ENCODE measurements at places on chromosomes 11 and 22. TPM values are rescaled to one million over a fixed set of nuclear protein-coding genes. Genes with fewer than 3 reads are reported as not detected.

The DBX1 gene
- total RNA-seq = not detected

The NLRP10 gene
- total RNA-seq = not detected

The OR5M10 gene
- not detected for total RNA-seq

The MYOD1 gene
- total RNA-seq = not detected

The TTC28 gene
- total RNA-seq = 56.8 TPM

The PATE4 gene
- total RNA-seq = not detected

The OR11H1 gene
- total RNA-seq = not detected

The RIN1 gene
- total RNA-seq = 16.7 TPM

The TRPC6 gene
- 5.8 TPM for total RNA-seq

The OR6A2 gene
- 0.68 TPM for total RNA-seq

The LYVE1 gene
- total RNA-seq = 30.8 TPM

The LRRC56 gene
- total RNA-seq = 3.4 TPM

The SULT4A1 gene
- total RNA-seq = 1.8 TPM

The CRYBA4 gene
- 1.1 TPM for total RNA-seq

The FAM180B gene
- 0.29 TPM for total RNA-seq

The PHETA2 gene
- 7.8 TPM for total RNA-seq

The HBE1 gene
- not detected for total RNA-seq

The NPAS4 gene
- total RNA-seq = 1.2 TPM

The MFNG gene
- 20.3 TPM for total RNA-seq

The MUC6 gene
- total RNA-seq = not detected

The RIC3 gene
- total RNA-seq = 60.8 TPM

The OR2AT4 gene
- total RNA-seq = not detected

The POTEH gene
- total RNA-seq = not detected

The JRKL gene
- total RNA-seq = 12.2 TPM

The WNT11 gene
- total RNA-seq = 1.7 TPM

The CSRP3 gene
- 0.68 TPM for total RNA-seq

The SOX6 gene
- total RNA-seq = 6.4 TPM

The OR5AN1 gene
- total RNA-seq = not detected

The SLC6A5 gene
- total RNA-seq = not detected

The KCNQ1OT1 gene
- 5.0 TPM for total RNA-seq

The TBX10 gene
- not detected for total RNA-seq

The KRTAP5-8 gene
- total RNA-seq = 5.0 TPM

The TSPO gene
- total RNA-seq = 130 TPM

The PPP2R1B gene
- total RNA-seq = 27.5 TPM

The TEX12 gene
- total RNA-seq = 0.68 TPM

The PRR33 gene
- not detected for total RNA-seq

The OR8G5 gene
- total RNA-seq = not detected

The GAL3ST1 gene
- total RNA-seq = 0.73 TPM

The ART5 gene
- total RNA-seq = not detected

The BET1L gene
- 59.9 TPM for total RNA-seq

The C11orf65 gene
- total RNA-seq = 1.5 TPM

The ZDHHC13 gene
- total RNA-seq = 44.1 TPM

The TIMM10 gene
- total RNA-seq = 50.5 TPM

The DEUP1 gene
- total RNA-seq = not detected

The PRG2 gene
- 0.55 TPM for total RNA-seq

The TM7SF2 gene
- total RNA-seq = 37.5 TPM

The C11orf91 gene
- total RNA-seq = 0.52 TPM

The TRABD gene
- total RNA-seq = 64.5 TPM

The OR51E2 gene
- 7.4 TPM for total RNA-seq

The OPCML gene
- total RNA-seq = 0.10 TPM

The CEP164 gene
- 49.3 TPM for total RNA-seq
